ENCODE measurements at places on chromosomes 7 and 10. TPM values are rescaled to one million over a fixed set of nuclear protein-coding genes. Genes with fewer than 3 reads are reported as not detected.

- no peak for DNase-seq
- H3K27ac ChIP-seq = no peak overlapping the region
- H3K27me3 ChIP-seq = no peaks in the 10 kb centered on the region
- no peak overlapping the region for H3K4me3 ChIP-seq
- H3K4me1 ChIP-seq = peaks cover 3% of the 10 kb centered on the region
- H3K36me3 ChIP-seq = no peaks in the 10 kb centered on the region
Observed at GRCh38 chr10:78866731-78867554, 201.8 kb upstream of the ZMIZ1 start.

GRCh38 chr7:140229101-140229525, 52.3 kb upstream of the KDM7A start:
- no peaks in the 10 kb centered on the region for H3K27me3 ChIP-seq
- H3K27ac ChIP-seq = no peak overlapping the region
- H3K4me1 ChIP-seq = peaks cover 4% of the 10 kb centered on the region
- no peak for DNase-seq
- no peaks in the 10 kb centered on the region for H3K36me3 ChIP-seq

GRCh38 chr10:112376396-112376790, 2.5 kb downstream of the ACSL5 start:
- peak overlapping the region; percentile 26 for H3K4me3 ChIP-seq
- H3K36me3 ChIP-seq = no peaks in the 10 kb centered on the region
- no peak for DNase-seq
- H3K27me3 ChIP-seq = no peaks in the 10 kb centered on the region
- H3K27ac ChIP-seq = peak overlapping the region; percentile 50

DNA sequence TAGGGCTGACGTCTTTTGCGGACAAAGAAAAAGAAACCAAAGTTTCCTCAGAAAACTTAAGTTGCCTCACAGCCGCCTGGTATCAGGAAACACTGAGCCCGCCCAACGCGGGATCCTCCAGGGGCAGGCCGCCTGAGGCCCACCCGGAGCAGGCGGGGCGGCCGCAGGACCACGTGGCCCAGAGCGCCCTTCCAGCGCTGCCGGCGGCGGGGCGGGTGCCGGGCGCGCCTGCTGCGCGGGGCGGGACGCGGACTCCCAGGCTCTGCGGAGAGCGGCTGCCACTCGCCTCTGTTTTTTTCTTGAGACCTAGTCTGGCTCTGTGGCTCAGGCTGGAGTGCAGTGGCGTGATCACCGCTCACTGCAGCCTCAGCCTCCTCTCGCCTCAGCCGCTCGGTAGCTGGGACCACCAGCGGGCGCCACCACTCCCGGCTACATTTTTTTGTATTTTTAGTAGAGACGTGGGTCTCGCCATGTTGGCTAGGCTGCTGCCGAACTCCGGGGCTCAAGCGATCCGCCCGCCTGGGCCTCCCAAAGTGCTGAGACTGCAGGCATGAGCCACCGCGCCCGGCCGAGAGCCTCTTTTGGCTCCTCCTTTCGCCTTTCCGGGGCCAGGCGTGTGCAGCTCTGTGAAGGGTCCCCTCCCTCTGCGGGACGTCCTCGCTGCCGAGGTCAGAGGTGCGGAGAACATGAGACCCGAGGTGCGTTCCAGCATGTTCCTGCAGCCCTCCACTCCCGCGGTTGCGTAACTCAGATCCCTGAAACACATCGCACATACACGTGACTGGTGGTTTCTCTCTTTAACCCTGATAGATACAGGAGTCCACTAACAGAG, 11.6 kb upstream of the HNRNPF start:
- H3K27me3 ChIP-seq = no peaks in the 10 kb centered on the region
- DNase-seq = peak; percentile 92
- H3K36me3 ChIP-seq = no peaks in the 10 kb centered on the region
- H3K27ac ChIP-seq = peak overlapping the region; percentile 90

SPDYE2 gene
- not detected for total RNA-seq

Measured in ovary (tissue), 10 donors.